ENCODE measurements at places on chromosomes 6 and 20.

DNA sequence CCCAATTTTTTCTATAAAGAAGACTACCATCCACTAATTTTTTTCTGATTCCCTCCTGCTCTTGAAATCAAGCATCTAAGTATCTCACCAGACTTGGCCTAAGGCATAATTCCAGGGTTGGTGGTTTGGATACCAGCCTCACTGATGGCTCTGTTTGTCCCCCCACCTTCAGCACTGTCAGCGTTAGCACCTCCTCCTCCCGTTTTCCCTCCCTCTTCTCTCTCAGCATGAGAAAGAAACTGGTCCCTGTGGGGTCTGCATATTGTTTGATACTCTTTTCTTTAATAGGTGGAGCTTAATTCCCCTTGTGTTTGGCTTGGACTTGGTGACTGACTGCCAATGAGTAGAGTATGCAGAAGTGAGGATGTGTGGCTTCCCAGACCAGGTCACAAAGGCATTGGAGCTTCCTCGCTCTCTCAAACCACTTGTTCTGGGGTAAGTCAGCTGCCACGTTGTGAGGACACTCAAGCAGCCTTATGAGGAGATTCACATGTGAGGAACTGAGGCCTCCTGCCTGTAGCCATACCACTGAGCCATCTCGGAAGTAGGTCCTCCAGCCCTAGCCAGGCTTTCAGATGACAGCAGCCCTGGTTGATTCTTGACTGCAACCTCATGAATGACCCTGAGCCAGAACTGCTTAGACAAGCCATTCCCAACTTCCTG lies 65.2 kb downstream of the RIOK1 start:
- DNase-seq, result no peak

DNA sequence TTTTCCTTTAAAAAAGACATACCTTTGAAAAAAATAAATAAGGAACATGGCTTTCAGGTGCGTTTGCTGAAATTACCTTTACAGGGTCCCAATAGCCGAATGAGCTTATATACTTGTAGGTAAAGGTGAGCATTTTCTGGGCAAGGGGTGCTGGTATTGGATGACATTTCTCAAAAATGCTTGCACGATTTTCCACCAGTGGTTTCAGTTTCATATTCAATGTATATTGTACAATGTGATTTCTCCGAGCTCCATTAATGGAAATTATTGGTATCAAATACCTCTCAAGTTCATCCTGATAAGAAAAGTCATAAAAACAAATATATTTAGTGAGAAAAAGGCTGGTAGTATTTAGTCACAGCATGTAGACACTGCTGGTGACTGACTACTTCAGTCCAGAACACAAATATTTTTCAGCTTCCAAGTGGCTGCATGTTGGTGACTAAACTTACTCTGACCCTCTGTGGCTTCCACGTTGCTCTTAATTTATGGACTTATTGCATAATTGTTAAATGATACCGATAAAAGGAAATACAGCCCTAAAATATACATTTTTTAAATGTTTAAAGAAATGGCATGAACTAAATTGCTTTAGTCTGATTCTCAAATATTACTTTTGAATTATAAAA lies 32.9 kb upstream of the ZBTB24 start:
- DNase-seq, result no peak

GRCh38 chr6:118959903-118960302 lies 24.9 kb upstream of the MCM9 start:
- DNase-seq, result no peak

DNA sequence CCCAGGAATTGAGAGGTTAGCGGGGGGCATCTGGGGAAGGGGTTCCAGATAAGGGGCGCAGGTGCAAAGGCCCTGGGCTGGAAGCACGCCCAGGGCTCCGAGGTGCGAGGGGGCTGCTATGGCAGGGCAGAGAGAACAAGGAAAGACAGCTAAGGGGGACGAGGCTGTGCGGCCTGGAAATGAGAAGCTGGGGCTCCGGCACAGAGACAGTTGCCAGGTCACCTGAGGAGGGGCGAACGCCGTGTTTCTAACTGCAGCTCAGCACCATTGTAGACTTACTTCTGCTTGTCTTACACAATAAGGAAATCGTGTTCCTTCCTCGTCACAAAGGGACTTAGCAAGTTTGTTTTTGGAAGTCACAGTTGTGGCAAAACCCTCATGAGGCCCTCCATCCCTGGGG lies 68.9 kb upstream of the TBXT start:
- DNase-seq, result no peak

DNA sequence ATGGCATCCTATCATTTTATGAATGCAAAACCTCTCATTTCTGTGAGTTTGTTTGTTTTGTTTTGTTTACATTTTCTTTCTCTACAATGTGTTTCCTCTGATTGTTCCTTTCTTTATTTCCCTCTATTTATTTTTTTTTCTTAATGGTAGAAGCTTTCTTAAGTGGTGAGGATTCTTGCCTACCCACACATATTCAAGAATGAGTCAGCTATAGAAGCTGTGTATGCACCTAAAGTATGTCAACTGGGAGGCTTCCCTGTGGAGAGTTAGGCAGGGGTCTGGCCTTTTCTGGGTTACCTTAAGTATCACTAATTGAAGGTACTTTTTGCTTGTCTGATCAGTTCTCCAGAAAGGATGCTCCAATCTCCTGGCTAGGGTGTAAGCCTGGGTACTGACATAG lies 354.0 kb downstream of the ESR1 start:
- no peak for DNase-seq

- no peak for DNase-seq
Measured at GRCh38 chr6:142550310-142551063, 248.7 kb downstream of the ADGRG6 start.

GRCh38 chr6:138101946-138102731 lies 5.1 kb downstream of the PERP start:
- DNase-seq, result no peak

- peak; percentile 69 for DNase-seq
Measured at GRCh38 chr6:158536084-158536890, 23.6 kb upstream of the TMEM181 start.

GRCh38 chr6:11659757-11660156 lies 118.8 kb downstream of the ADTRP start:
- DNase-seq, result no peak

DNA sequence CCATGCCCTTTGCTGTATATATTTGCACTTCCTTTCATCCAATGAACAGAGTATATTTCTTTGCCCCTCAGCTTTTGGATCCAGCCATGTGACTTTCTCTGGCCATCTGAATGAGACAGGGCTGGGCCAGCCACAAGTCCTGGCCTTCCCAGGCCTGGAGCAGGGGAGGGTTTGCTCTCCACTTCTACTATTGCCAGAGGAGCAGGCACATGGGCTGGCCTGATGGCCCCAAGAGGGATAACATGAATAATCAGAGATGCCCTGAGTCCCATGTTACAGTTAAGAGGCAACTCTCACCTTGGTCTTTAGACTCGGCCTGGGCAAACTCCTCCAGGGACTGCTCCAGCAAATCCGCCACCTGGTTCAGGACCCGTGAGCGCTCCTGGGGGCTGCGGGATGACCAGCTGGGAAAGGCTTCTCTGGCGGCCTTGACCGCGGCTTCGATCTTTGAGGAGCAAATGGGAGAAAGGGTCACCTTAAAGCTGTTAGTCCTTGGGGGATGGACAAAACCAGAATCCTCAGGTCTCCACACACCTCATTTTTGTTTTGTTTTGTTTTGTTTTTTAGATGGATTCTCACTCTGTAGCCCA lies 6.3 kb downstream of the ALDH8A1 start:
- no peak for DNase-seq

DNA sequence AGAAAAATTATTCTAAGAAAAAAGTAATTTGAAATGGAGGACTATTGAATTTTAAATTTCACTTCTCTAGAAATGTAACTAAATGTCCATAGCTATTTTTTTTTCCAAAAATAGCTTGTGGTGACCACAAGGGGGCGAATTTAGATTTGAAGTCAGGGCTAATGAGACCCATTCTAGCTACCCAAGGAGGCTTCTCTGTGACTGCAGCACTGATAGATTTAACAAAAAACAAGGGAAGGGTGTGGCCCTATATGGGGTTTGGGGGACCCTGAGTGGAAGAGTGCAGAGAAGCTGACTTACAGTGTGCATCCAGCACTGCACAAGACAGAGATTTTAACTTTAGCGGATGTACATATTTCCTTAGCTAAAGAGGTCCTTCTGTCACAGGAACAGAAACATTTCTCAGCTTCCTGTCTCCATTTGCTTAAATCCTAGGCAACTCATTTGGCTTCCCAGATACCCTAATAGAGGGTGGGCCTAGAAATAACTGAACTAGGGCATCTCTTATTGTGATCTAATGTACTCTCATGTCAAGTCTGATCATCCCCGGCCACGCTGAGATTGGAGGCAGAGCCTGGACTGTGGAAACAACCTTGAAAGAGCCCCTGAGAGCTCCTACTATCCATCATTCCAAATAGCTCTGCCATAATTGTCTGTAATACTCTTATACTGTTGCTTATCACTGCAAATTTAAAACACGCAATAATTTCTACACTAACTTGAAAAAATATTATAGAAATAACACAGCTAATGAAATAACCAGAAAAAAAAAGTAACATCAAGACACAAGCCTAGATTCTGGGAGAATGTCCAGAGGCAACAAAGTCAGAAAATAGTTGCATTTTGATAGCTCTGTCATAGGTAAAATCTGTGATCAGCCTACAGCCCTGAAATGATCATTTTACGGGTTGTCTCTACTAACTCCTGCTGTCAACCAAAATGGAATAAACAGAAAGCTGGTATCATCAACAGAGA lies 93.6 kb downstream of the SNAP91 start:
- DNase-seq, result peak; percentile 78

- DNase-seq, result no peak
Measured at GRCh38 chr20:13271098-13271497, 50.0 kb downstream of the ISM1 start.

- no peak for DNase-seq
Measured at GRCh38 chr20:6974838-6975237, 207.4 kb downstream of the BMP2 start.

All from BE2C (cell line).